ENCODE measurements at places on chromosomes 11 and 22.

DNA sequence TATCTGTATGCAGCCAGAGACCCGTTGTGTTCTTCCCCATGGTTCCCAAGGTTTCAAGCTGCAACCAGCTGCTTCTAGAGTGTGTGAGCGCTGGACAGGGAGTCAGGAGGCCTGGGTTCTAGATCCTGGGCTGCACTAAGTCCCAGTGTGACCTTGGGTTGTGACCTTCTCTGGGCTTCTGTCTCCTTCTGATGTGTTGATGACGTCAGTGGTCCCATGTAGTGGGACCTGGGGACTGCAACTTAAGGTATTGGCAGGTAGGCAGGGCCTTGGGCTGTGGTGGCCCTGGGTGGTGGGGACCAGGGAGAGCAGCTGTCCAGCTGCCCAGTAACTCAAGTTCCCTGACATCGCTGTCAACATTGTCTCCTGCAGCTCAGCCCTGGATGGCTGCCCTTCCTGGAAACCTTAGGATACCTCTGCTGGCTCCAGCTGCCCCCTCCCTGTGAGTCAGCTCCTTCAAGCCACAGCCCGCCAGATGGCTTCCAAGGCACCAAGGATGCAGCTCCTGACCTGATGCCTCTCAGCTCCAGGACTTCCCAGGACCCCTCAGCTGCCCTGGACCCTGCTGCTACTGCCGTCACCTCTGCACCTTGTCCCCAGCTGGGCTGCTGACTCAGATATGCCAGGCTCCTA, 1.3 kb upstream of the PVALB start:
- no peak for DNase-seq

- no peak for DNase-seq
Observed at GRCh38 chr11:58805065-58805464, 39.4 kb downstream of the GLYATL2 start.

- DNase-seq, result no peak
Observed at GRCh38 chr22:20937031-20937793, 20.0 kb downstream of the CRKL start.

DNA sequence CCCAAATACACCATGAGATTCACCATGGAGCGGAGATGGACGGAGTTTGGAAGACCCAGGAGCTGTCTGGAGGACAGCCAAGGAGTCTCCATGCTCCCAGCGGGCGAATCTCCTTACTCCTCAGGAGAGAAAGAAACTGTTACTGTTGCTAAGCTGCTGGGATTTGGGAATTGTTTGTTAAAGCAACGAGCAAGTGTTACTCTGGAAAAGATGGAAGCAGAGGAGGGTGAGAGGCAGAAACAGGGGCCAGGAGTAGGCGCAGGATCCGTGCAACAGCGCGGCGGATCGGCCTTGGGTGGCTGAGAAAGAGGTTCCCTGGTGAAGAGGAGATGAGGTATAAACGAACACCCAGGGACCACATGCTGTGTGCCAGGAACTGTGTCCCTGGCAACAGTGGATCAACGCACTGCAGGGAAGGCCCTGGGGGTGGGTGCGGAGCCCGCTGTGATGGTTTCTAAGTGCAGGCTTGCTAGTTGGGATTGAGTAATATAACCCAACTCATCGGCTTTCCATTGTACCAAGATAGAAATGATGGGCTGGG, 1436.4 kb downstream of the BRD1 start:
- DNase-seq, result no peak

DNA sequence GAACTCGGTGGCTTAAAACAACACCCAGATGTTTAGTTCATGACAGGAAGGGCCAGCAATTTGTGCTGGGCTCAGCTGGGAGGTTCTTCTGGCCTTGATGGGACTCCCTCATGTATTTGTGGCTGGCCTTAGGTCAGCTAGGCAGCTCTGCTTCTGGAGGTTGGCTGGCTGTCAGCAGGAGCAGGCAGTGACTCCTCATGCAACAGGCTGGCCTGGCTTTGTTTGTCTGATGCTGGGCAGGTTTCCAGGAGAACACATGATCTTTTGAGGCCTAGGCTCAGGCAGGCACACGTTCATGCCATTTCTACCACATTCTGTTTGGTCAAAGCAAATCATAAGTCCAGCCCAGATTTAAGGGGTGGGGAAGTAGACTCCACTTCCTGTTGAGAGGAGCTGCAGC, 571.2 kb downstream of the TBC1D22A start:
- DNase-seq, result peak; percentile 4

GRCh38 chr22:47395481-47395880, 633.0 kb downstream of the TBC1D22A start:
- DNase-seq, result no peak

GRCh38 chr22:44329179-44329796, 16.5 kb upstream of the SHISAL1 start:
- no peak for DNase-seq

DNA sequence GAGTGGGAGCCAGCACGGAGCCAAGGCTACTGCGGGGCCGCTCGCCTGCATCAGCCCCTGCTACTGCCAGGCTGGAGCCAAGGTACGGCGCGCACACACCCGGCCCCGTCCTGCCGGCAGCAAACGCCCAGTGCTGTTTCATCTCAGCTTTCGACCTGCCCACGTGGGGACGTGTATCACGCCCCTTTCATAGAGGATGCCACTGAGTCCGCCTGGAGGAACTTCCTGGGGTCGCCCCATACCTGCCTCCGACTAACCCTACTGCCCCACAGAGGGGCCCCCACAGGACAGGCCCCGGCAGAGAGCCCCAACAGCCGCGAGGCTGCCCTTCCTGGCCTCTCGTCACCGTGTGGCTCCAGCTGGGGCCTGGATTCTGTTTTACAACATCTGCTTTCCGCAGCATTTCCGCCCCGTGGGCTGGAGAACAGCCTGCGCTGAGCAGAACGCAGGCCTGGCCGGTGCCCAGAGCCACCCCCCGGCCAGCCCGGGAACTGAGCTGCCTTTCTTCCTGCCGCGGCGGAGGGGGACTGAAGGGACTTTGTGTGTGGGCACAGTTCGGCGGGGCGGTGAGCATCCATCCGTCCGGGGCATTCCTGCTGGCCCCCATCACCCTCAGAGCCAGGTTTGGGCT, 22.9 kb upstream of the ARHGAP8 start:
- DNase-seq, result peak; percentile 81

GRCh38 chr22:37183432-37184379, 4.3 kb downstream of the C1QTNF6 start:
- DNase-seq, result no peak

DNA sequence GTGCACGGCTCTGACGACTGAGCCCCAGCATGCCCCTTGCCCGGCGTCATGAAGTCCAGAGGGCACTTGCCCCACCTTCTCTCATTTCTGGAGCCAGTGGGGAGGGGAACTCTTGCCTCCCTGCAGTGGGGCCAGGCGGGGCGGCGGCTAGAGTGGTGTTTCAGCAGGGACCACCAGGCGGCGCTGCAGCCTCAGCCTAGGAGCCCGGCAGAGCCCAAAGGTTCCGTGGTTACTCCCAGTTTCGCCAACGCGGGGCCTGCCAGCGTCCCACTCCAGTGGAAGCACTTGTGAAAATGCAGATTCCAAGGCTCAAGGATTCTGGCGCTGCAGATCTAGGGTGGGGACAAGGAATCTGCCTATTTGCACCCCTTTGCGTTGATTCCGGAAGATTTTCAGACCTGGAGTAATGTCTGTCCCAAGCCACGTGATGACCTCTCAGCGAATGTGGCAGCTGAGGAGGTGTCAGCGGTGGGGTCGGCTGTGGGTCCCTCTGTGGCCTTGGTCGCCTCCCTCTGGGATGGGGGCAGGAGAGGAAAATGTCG, 55.7 kb downstream of the CD82 start:
- DNase-seq, result peak; percentile 54

- no peak for DNase-seq
Observed at GRCh38 chr11:15142838-15143237, 28.1 kb downstream of the INSC start.

DNA sequence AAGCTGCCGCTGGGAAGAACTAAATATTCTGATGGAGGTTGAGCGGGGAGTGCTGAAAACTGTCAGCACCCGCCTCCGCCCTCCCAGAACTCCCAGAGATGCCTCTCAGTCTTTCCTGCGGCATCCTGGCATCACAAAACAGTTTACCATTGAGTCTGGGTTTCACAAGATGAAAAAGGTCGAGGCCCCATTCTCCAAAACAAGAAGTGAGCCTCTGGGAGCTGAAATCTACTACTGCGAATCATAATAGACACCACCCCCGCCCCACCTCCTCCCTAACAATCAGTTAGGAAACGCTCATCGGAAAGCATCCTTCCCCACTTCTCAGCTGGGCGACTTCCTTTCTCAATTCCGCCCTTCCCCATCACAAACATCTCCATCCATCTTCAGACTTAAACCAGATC, 1.0 kb downstream of the SUN2 start:
- DNase-seq, result peak; percentile 92

- no peak for DNase-seq
Observed at GRCh38 chr11:75793966-75794365, 21.0 kb upstream of the UVRAG start.

DNA sequence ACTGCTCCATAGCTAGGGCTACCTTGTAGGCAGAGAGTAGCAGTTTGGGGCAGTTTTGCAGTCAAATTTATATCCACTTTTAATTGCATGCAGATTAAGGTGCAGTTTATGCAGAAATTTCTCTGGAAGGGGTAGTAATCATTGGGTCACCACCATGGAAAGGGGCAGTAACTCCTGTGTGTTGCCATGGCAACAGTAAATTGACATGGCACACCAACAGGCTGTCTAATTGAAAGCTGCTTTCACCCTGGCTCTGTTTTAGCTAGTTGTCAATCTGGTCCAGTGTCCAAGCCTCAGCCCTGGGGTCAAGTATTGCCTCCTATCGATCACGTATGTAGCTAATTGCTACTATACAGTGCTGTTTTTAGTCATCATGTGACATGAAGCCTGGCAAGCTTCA, 786.1 kb upstream of the CNTN5 start:
- DNase-seq, result no peak

DNA sequence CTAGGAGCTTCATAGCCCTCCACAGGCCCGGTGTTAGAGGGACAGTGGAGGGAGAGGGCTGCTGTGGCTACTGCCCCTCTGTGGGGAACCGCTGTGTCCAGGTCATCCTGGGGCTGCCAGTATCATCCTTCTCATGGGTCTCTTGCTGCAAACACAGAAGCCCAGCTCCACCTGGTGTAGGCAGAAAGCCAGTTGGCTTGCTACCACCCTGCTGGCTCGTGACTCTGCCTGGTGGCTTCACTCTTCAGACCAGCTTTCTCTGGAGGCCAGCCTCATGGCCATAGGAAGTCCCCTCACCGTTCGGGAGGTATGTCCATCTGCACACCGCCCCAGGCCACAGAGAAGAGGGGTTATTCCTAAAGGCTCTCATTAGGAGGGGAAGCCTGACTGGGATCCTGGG, 19.4 kb upstream of the SUSD2 start:
- no peak for DNase-seq

- DNase-seq, result no peak
Observed at GRCh38 chr22:22097727-22098228, 115.2 kb upstream of the TOP3B start.

DNA sequence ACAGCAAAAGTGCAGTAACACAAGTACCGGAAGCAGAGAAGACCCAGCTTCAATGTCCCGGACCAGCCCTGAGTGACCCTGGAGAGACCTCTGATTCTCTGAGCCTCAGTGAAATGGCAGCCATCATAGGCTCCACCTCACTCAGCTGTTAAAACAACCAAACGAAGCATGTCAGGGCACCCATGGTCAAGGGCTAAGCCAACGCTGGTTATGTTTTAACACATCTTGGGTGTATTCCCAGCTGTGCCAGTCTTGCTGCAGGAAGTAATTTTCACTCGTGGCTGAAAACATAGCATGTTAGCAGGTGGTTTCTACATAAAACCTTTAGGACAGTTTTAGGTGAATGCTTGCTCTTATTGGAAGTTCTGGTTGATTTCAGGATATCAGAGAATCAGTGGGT, 30.9 kb downstream of the LMO2 start:
- no peak for DNase-seq

DNA sequence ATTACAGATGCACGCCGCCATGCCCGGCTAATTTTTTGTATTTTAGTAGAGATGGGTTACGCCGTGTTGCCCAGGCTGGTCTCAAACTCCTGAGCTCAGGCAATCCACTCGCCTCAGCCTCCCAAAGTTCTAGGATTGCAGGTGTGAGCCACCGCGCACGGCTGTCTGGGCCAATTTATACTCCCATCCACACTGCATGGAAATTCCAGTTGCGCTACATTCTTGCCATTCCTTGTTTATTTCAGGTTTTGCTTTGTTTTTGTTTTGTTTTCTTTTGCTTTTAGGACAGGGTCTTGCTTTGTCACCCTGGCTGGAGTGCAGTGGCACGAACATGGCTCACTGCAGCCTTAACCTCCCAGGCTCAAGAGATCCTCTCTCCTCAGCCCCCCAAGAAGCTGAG, 11.0 kb upstream of the CAPRIN1 start:
- no peak for DNase-seq

GRCh38 chr11:64560139-64560771, 30.8 kb upstream of the SLC22A12 start:
- no peak for DNase-seq

DNA sequence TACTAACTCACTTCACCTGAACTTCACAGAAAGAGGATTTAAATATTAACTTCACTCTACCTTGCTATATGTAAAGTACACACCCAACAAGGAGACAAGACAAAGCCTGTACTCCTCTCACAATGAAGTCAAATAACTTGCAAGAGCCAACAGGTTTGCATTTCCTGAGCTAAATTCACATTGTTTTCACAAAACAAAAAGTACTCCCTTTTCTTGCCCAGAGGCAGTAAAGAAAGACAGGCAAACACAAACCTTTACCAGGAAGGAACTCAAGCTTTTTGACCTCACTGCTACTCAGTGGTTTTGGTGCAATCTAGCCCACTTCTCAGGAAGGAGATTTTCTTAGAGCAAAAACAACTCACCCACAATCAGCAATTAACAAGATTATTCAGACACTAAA, 15.7 kb downstream of the USP28 start:
- DNase-seq, result no peak

DNA sequence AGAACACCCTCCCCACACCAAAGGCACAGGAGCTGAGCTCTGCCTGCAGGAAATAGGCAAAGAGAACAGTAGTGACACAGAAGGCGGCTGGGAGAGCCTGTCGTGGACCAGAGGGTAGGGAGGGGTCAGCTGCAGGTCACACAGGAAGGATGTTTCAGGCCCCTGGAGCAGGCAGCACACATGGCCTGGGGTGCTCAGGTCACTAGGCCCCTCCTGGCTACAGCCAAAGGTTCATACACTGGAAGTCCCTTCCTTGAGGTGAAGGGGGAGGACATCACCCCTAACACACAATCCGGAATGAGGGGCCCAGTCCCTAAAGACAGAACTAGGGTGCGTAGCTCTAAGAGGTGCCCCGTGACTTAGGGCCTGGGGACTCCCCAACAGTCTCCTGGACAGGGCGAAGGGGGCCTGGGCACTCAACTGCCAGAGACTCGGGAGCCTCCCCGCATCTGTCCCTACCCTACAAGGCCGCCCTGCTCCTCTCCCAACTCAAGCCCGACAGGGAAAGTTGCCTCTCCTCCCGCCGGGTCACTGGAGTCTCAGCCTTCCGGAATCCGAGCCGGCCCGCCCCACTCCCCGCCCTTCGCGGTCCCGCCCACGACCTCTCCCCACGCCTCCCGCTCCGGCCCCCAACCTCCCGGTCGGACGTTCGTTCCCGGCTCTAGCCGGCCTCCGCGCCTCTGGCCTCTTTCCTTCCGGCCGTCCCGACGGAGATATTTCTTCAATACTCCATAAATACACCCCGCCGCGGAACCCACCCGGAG, at the start of gene CYB5R2:
CYB5R2 (minus strand) TSS at position 541 of the 764 bp plus-strand sequence. CDS start 675 bp downstream, outside the sequence.
- peak; percentile 56 for DNase-seq
